Smooth muscle cell of the pulmonary artery (primary cell): ENCODE measurements at places on chromosomes 6 and 20. TPM values are rescaled to one million over a fixed set of nuclear protein-coding genes. Genes with fewer than 3 reads are reported as not detected.

Gene PDYN
- total RNA-seq, result not detected in 2 replicates

Gene ARMC12
- 0.26 TPM in 2 replicates for total RNA-seq

Gene FAM83C
- not detected in 2 replicates for total RNA-seq

Gene GMPR
- total RNA-seq, result 11.6 and 12.6 TPM in 2 replicates
